ENCODE measurements at places on chromosomes 16 and 17.

DNA sequence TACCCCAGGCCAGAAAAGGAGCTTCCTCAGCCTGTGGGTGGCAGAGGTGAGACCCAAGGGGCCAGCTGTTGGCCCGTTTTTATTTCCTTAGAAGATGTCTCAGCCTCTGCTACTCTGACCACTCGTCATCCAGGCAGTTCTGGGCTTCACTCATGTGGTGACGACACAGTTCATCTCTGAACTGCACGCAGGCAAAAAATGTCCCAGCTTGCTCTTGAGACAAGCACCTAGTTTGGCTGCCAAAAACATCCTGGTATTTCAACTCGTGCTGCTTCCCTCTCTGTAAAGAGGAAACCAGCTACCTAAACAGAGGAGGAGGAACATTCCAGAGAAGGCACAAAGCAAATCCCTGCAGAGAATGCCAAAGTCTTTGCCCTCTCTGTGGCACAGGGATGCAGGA lies 125.7 kb downstream of the XYLT1 start:
- DNase-seq: no peak

- DNase-seq: no peak
Observed at GRCh38 chr16:85151603-85152413, 39.5 kb upstream of the CIBAR2 start.

DNA sequence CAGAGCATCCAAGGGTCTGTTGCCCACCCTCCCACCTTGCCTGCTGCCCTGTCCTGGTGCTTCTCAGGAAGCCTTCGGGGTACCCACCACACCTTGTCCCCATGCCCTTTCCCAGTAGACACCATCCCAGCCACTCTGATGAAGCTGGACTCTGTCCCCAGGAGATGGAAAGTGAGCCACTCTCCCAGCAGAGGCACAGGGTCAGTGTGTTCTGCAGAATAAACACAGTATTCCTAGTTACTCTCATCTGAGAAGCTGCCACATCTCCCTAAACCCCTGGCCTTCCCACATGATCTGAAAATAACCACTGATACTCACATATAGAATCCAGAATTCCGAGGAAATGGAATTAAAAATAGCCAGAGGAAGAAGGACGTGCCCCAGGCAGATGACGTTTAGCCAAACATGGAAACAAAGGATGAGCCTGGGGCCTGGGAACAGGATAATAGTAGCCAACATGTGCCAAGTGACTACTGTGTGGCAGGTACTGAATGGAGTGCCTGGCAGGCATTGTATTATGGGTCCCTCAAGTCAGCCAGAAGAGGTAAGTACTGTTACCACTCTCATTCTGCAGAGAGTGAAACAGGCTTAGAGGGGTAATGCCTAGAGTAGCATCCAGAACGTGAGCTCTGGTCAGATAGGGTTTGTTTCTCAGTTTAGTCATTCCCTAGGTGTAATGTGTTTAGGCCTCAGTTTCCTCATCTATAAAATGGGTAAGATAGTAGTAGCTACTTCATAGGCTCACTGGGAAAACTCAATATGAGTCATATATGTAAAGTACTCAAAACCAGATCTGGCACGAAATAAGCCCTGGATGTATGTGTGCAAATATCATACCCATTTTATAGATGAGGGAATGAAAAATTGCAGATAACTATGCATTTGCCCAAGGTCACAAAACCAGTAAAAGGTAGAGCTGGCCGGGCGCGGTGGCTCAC lies 20.8 kb upstream of the PEMT start:
- no peak for DNase-seq

GRCh38 chr17:76541739-76542454 lies 2.1 kb downstream of the PRCD start:
- DNase-seq: no peak

DNA sequence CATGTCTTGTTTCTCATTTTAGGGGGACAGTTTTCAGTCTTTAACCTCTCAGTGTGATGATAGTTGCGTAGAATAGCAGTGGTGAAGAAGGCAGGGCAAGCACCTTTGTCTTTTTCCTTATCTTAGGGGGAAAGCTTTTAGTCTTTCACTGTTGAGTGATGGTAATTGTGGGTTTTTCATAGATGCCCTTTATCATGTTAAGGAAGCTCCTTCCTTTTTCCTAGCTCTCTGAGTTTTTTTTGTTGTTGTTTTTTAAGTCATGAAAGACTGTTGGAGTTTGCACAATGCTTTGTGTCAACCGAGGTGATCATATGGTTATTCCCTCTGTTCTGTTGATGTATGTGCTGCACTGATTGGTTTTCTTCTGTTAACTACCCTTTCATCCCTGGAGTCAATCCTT lies 15.7 kb downstream of the NOL11 start:
- no peak for DNase-seq

GRCh38 chr17:72151565-72152386 lies 31.0 kb downstream of the SOX9 start:
- no peak for DNase-seq

GRCh38 chr16:10594312-10594950 lies 14.0 kb upstream of the EMP2 start:
- no peak for DNase-seq

DNA sequence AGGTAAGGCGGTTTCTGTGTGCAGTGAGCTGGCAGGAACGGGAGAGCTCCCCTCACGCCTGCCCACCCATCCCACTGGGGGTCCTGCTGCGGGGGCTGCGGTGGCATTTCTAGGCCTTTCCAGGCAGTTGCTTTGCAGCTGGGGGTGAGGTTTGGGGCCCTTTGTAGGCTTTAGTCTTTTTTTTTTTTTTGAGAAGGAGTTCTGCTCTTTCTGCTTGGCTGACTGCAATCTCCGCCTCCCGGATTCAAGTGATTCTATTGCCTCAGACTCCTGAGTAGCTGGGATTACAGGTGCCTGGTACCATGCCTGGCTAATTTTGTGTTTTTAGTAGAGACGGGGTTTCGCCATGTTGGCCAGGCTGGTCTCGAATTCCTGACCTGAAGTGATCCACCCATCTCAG lies 11.1 kb downstream of the TSC2 start:
- DNase-seq: no peak

DNA sequence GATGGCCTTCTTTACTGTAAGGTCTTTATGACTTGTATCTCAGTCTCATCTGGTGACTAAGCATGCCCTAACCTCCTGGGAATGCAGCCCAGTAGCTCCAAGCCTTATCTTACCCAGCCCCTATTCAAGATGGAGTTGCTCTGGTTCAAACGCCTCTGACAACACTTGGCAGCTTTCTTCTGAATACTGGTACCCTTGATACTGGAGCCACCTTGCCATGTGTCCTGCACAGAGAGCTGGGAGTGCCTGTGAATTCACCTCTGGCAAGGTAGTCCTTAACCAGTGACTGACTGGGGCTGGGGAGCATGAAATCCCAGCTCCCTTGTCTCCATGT lies 17.2 kb downstream of the NUDT7 start:
- no peak for DNase-seq

GRCh38 chr17:2853283-2854142 lies 57.3 kb downstream of the RAP1GAP2 start:
- DNase-seq: no peak

DNA sequence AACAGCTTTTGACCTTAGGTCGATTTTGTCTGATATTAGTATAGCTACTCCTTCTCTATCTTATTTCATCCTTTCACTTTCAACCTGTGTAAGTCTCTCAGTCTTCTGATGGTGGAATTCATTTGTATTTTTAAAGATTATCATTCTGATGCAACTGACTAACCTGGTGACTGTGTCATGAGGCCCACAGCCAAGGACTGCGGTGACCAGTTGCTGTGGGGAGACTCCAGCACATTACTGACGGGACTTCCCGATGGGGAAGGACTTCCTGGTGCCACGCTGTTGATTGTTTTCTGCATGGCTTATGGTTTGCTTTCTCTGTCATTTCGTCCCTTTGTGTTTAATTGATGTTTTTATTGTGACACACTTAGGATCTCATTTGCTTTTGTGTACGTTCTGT lies 34.2 kb downstream of the RMI2 start:
- no peak for DNase-seq

- no peak for DNase-seq
Observed at GRCh38 chr16:30399435-30400186, 4.4 kb downstream of the ZNF48 start.

GRCh38 chr16:78994135-78994745 lies 606.3 kb downstream of the MAF start:
- no peak for DNase-seq

DNA sequence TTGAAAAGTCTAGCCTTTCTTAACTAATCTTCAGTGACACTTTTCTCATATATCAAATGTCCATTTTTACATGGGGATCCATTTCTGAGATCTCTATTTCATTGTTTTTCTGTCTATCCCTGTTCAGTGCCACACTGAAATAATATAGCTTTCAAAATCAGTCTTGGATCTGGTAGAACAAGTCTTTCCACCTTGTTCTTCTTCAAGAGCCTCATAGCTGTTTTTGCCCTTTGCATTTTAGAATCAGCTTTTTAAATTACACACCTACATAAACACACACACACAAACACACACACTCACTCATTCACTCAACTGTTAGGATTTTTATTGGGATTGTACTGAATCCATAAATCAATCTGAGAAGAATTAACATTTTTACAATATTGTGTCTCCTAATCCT lies 19.2 kb downstream of the GSDMB start:
- DNase-seq: no peak

DNA sequence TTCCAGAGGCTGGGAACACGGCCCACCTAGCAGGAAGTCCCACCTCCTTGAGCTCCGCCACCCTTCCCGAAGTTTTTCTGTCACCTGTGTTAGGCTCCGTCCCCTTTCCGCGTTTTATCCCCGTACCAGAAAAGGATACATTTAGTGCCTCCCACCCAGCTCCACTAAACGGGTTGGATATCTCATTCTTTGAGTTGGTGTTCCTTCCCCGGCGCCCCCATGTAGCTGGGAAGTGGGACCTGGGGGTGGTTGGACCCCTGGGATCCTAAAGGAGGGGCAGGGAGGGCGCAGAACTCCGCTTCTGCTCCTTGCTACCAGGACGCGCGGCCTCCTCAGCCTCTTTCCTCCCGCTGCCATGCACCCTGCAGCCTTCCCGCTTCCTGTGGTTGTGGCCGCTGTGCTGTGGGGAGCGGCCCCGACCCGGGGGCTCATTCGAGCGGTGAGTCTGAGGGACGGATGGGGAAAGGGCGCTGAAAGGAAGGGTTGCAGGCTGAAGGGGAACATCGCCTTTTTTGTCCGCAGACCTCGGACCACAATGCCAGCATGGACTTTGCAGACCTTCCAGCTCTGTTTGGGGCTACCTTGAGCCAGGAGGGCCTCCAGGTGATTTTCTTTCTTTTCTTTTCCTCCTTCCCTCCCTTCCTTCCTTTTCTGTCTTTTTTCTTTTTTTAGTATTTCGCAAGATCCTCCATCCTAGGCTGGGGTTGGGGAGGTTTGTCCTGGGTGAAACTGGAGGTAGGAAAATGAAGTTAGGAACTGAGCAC lies 669 bp downstream of the RNF167 start:
- DNase-seq: no peak

DNA sequence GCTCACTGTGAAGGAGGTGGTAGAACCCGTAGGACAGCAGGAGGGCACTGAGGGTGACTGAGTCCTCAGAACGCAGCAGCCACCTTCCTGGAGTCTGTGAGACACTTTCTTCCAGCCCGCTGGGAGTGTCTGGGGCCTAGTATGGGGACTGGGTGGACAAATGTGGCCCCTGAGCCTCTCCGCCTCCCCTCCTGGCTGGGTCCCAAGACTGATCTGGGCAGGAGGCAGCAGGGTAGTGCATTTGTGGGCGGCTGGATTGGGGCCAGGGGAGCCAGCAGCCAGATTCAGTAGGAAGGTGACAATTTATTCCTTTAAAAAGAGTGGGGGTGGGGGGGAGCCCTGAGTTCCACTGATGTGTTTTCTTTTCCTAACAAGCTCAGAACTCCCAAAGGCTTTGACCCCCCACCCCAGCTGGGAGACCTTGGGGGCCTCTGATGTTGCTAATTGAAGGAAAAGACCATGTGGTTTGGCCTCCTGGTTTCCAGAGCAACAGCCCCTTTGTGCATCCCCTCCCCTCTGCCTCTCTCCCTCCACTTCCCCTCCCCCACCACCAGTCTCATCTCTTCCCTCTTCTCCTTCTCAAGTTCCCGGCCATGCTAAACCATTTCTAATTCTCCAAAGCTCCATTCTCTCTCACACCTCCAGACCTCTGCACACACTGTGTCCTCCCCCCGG lies 4.4 kb downstream of the CLEC19A start:
- DNase-seq: no peak

DNA sequence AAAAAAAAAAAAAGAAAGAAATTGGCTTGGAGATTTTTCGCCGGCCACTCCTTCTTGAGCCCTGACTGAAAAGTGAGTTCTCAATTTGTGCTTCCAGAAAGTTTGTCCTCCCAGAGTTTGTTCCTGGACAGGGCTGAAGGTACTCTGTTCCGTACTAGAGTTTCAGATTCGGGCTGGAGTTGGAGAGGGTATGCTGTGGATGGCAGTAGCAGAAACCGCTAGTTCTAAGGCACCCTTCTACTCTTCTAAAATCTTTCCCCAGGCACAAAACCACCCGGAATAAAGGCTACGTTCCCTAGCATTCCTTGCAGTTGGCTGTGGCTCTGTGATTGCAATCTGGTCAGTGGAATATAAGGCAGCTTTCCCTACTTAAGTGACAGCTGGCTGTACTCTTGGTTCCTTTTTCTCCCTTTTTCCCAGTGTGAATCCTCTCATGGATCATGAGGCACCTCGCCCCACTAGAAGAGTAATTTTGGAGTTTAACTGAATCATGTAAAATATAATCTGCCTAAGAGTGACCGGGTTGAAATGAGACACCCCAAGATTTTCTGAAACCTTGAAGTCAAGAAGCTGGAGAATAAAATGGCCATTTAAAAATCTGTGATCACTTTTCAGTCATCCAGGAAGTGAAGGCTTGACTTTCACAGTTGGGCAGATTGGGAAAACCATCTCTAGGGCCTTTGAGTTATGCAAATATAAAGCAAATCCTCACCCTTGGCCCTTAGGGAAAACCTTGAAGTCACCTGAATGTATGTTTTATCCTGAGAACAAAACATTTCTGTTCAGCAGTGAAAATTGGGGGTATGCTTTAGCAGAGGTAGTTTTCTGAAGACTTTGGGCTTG lies 901 bp upstream of the HEATR6 start:
- DNase-seq: no peak

DNA sequence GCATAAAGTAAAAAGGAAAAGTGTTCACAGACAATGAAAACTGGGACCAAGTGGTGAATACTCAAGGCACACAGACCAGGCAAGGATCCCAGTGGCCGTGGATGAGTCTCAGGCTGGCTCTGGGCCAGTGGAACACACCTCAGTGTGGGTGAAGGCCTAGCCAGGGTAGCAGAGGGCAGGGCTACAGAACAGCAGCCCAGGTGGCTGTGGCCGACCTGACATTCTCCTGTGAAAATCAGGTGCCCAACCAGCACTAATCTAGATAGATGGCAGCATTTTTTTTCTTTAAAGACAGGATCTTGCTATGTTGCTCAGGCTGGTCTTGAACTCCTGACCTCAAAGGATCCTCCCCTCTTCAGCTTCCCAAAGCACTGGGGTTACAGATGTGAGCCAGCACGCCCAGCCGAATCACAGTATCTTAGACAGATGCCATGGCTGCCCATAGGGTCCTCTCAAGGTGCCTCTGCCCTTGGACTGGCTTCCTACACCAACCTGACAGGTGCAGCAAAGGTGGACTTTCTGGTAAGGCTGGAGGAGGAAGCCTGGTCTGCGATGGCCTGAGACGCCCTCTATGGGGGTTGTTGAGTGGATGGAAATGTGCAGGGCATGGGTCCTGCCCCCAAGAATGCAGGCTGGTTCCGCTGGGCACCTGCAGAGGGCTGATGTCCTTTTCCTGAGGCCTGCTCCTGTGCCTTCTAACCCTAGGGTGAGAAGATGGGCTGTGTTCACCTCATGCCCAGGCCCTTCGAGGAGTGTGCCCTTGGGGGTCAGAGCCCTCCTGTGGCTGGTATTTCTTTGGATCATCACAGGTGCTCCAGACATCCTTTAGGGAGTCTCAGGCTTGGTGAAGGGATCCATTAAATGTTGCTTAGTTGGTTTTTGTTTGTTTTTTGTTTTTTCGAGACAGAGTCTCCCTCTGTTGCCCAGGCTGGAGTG lies 3.8 kb upstream of the P4HB start:
- no peak for DNase-seq
